Suprapubic skin (tissue), 4 donors: ENCODE measurements at places on chromosomes 13 and 19.

DNA sequence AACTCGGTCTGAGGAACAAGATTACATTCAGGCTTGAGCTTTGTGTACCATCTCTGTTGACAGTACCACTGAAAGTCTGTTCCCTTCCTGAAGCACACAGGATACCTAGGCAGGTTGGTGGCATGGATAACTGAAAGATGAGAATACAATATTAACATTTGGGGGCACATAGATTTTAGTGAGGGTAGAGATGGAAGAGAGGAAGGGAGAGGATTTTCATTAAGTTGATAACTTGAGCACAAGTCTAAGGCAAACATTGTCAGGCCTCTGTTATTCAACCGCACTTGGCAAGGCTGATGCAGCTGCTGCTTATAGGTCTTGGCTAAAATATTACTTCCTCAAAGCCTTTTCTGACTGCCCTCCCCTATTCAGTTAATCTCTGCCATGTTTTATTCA is 10.9 kb downstream of the MIR17HG start:
- DNase-seq = no peak

- no peak for DNase-seq
Observed at GRCh38 chr13:49368688-49369087, 75.2 kb downstream of the CAB39L start.

DNA sequence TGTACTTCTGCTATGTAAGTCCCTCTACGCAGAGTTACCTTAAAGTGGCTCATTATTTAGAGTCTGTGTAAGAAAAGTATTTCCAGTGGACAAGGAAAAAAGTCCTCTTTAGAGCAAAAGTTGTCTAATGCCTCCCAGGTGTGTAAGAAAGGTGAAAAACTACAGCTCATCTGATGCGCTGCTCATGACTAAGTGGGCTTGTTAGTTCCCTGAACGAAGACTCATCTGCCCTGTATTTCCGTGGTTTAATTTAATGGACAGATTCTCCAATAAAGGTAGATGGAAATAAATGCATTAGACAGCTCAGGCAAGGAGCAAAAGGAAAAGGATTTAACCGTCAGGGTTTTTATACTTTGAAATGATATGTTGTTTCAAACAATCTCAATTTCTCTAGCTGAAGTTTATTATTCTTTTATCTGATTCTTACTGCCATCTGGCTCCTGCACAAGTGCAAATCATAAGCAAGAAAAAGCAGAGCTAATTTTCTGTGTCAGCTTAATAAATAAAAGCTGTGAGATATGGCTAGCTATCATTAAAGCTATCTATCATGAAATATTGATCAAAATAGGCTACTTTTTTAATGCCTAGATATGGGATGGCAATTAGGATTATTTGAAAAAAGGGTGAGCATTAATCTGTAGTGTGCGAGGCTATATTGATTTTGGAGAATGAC is 73.7 kb upstream of the PCDH9 start:
- DNase-seq = no peak

- no peak for DNase-seq
Observed at GRCh38 chr19:53910170-53910518, 1.1 kb downstream of the CACNG7 start.

DNA sequence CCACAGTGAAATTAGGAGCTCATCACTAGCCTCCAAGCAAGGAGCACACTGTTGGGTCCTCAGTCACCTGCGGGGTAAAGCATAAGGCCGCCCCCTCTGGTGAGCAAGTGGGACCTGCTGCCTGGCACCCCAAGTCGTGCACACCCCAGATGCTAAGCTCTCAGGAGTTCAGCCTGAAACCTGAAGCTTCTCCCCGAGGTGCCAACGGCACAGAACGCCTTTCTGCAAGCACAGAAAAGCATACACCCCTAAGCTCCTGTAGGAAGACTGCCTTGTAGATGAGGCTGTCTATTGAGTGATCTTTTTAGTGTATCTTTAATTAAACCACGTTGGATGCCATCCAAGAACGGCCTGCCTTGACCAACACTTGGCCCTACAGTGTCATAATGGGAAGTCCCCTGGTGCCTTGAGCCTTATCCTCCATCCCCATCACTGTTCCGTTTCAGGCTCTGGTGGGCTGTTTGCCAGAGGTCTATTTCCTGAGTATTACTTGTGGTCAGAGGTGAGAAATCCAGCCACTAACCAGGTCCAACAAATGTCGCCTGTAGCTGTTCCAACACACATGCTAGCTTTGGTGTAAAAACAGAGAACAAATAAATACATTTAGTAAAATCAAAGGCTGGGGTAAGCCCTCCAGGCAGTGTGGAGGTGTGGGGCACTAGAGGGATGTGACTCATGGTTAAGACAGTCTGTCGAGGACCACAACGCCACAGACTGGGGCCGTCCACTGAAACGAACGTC is 44.8 kb downstream of the C13orf42 start:
- no peak for DNase-seq

DNA sequence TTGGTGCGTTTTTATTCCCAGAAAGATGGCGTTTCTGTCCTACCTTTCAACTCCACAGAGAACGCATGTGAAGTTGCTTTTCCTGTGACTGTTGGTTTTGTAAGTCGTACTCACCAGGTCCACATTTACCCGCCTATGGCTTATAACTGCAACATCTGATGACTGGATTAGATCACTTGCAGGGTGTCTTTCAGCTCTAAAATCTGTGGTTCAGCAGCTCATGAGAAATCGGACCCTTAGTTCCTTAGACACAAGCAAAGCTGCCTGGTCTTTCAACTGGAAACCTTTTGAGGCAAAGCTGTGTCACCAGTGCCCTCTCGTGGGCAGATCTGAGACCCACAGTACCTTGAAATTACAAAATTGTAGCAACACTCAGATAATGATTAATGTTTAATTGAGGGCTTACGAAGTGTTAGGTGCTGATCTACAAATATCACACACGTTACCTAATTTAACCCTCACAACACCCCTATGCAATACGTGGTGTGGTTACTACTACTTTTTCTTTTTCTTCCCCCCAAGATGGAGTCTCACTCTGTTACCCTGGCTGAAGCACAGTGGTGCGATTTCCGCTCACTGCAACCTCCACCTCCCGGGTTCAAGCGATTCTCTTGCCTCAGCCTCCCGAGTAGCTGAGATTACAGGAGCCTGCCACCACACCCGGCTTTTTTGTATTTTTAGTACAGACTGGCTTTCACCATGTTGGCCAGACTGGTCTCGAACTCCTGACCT is 65.4 kb downstream of the RUBCNL start:
- DNase-seq = no peak

DNA sequence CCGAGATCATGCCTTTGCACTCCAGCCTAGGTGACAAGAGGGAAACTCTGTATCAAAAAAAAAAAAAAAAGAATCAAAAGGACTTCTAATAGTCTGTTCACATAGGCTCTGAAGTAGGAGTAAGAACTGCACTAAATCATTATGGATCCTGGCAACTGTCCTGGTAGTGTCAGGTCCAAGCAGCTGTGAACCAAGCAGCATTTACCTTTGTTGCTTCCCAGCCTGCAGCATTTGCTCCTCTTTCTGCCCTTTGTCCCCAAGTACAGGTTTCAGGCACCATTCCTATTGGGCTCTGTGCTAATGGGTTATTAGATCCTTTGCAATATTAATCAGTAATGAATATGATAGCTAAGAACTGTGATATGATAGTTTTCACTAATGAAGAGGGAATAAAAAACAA is 77.4 kb upstream of the NBEA start:
- DNase-seq = no peak

DNA sequence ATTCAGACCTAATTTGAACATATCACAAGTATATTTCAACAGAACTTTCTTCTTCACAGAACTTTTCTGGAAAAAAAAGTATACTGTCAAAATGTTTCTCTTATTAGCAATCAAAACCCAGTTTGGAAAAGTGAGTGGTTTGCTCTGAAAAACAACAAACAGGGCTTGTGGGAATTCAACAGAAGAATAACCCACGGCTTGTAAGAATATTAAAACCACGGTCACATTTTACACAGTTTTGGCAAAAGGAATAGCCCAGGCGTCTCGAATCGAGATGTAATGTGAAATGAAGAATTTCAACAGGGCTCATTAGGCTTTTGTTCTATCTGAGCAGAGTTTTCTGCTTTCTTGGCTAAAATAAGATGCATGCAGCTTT is 70.7 kb downstream of the COL4A2 start:
- DNase-seq = no peak

GRCh38 chr19:18389726-18390064 is 3.7 kb downstream of the GDF15 start:
- DNase-seq = no peak

DNA sequence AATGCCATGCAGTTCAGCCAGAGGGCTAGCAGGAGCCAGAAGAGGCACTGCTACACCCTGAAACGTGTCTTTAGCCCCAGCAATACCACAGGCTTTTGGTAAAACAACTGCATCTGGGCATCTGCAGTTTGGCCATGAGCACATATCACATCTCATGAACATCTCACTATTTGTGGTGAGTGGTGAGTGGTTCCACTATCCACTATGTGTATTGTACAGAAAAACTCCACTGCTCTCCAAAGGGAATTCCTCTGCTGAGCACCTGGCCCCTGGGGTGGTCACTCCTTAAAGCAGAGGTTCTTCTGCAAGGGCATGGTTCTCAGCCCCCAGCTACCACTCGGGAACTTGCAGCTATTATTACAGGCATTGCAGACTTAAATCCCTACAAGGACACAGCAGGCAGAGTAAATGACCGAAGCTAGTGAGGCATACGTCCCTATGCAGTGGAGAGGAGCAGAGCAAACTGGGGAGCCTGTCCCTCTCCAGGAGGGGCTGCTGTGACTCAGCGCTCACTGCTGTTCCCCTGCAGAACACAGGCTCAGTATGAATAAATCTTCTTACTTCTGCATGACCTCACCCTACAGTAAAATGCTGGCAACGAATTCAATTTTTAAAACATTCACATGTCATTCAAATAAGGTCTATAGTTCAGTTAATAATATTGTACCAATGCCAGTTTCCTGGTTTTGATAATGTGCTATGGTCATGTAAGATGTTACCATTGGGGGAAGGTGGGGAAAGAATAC is 332.4 kb upstream of the ZNF507 start:
- no peak for DNase-seq

GRCh38 chr19:3721131-3721886 is 13.1 kb downstream of the TJP3 start:
- peak; percentile 89 for DNase-seq

DNA sequence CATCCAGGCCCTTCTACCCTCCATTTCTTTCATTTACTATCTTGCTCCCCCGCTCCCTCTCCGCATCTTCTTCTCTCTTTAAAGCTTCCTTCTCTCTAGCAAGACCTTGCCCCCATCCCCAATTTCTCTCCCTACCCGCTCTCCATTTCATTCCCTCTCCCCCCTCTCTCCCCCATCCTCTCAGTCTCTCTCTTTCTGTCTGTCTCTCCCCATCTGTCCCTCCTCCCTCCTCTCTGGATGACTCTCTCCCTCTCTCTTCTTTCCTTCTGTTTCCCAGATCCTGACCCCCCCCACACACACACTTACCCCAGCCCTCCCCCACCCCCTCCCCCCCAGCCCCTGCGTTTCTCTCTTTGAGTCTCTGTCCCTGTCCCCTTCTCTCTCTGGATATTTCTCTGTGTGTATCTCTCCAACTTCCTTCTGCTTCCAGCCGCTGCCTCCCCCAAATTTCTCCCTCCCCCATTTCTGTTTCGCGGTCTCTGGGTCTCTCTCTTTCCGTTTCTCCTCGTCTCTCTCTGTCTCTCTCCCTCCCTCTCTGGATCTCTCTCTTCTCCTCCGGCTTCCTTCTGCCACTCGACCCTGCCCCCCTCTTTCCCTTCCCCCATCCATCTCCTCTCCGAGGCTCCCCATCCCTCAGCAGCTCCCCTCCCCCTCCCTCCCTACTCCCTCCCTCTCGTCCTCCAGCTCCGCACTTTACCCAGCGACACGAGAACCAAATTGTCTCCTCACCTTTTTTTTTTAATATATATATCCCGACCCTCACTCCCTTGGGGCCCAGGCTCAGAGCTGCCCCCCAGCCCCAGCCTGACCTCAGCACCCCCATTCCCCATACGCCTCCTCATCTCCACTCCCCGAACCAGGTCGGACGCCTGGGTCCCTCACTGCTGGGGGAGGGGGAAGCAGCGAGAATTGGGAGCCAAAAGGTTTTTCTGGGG is 3.6 kb upstream of the CACNG8 start:
- no peak for DNase-seq

DNA sequence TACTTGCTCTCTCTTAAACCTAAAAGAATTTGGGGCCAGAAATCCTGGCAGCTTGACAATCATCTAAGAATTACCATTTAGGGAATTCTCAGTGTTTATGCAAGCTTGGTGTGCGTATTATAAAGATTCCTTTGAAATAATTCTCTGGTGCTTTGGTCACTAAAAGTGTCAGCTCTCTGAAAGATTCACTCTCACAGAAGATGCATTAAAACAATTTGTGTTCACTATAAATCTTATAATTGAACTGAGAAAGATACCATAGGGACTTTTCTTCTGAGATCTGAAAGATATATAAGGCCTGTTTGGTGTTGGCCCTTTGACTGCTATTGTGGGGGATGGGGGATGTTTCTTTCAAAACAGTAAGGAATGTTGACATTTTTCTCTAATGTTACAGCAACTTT is 27.3 kb downstream of the EPSTI1 start:
- DNase-seq = no peak

DNA sequence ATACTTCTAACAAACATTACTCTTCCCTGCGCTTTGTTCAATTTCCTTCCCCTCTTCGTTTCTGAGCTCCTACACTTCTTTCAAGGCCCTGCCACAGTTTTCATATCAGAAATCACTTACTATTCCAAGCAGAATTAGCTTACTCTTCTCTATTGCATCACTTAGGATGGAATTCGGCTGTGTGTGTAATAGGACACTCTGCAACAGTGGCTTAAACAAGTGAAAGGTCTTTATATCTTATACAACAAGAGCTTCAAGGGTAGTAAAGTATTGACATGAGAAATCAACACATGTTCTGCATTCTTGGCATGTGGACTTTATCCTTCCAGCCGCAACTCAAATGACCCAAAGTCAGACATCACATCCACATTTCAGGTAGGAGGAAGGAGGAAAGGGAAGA is 279.6 kb downstream of the PCDH20 start:
- no peak for DNase-seq

DNA sequence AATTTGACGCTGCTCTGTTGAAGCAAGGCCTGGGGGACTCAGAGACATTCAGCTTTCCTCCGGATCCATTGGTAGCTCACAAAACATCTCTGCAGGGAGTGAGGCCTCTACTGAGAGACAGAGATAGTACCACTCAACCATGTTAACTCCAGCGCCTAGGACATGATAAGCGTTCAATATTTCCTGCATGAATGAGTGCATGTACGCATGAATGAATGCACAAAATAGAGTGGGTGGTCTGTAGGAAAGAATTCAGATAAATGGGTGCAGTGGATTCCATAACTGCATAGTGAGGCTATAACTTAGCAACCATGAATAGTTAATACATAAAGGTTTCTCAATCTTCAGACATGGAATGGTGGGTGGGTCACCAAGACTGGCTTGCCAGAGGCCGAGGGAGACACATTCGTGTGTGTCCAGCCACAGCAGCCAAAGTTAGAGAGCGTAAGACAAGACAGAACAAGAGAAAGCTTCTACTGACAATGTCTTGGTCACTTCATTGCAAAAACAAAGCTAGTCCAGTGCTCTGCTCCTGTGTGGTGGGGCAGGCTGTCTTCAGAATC is 36.3 kb upstream of the RCBTB2 start:
- no peak for DNase-seq
